Natural killer cell treated with Interleukin-12 subunit alpha and Interleukin-12 subunit beta and Interleukin-15 and Interleukin-18, amount 100 ng/mL, for 72 hours (primary cell): ENCODE measurements at places on chromosomes 7 and 10. TPM values are rescaled to one million over a fixed set of nuclear protein-coding genes. Genes with fewer than 3 reads are reported as not detected.

FFAR4 gene
- total RNA-seq, result not detected

CTAGE6 gene
- 1.6 TPM for total RNA-seq

CYP3A5 gene
- not detected for total RNA-seq

HHEX gene
- 1.8 TPM for total RNA-seq

FAM171A1 gene
- 0.47 TPM for total RNA-seq

UBTD1 gene
- total RNA-seq, result 5.6 TPM

FEZF1 gene
- not detected for total RNA-seq

SCD gene
- 51.4 TPM for total RNA-seq

TMEM248 gene
- total RNA-seq, result 88.2 TPM

AGAP6 gene
- total RNA-seq, result 46.1 TPM

ADAM8 gene
- 211 TPM for total RNA-seq

TEX47 gene
- not detected for total RNA-seq

HMX3 gene
- not detected for total RNA-seq

SPDYE3 gene
- not detected for total RNA-seq

ASAH2 gene
- 6.1 TPM for total RNA-seq

ATOH7 gene
- not detected for total RNA-seq
